ENCODE measurements at places on chromosomes 7 and 10.

- DNase-seq, result no peak
Observed at GRCh38 chr7:11810043-11810625, 21.9 kb downstream of the THSD7A start.

GRCh38 chr7:37775921-37776320 lies 72.5 kb upstream of the NME8 start:
- no peak for DNase-seq

- DNase-seq, result no peak
Observed at GRCh38 chr7:102049765-102050164, 232.3 kb downstream of the CUX1 start.

GRCh38 chr7:41809116-41809515 lies 106.2 kb upstream of the INHBA start:
- DNase-seq, result no peak

DNA sequence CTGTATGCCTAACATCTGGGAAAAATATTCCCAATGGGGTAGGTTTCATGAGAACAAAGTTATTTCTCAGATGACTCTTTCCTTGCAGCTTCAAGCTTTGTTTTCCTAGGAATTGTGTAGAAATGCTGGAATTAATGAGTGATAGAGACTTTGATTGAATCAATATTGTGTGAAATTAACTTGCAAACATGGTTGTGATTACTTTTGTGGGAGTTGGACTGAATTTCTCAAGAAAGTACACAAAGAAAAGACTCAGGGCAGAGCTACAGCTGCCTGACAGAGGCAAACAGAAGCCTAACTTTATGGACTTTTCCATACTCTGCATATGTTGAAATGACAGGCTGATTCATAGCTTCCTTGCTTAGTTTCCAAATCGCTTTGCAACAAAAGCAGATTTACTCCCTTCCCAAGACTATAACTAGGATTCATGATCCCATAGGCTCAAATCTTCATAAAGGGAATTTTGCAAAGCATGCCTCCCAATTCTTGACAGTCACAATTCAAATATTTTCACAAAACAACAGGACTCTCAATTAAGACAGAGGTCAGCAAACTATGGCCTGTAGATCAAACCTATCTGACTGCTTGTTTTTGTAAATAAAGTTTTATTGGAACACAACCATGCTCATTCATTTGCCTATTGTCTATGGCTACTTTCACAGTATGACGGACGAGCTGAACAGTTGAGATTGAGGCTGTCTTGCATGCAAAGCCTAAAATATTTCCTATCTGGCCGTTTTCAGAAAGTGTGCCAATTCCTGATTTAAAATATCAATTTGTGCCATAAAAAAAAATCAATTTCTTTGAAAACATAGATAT lies 27.6 kb downstream of the NRP1 start:
- no peak for DNase-seq

DNA sequence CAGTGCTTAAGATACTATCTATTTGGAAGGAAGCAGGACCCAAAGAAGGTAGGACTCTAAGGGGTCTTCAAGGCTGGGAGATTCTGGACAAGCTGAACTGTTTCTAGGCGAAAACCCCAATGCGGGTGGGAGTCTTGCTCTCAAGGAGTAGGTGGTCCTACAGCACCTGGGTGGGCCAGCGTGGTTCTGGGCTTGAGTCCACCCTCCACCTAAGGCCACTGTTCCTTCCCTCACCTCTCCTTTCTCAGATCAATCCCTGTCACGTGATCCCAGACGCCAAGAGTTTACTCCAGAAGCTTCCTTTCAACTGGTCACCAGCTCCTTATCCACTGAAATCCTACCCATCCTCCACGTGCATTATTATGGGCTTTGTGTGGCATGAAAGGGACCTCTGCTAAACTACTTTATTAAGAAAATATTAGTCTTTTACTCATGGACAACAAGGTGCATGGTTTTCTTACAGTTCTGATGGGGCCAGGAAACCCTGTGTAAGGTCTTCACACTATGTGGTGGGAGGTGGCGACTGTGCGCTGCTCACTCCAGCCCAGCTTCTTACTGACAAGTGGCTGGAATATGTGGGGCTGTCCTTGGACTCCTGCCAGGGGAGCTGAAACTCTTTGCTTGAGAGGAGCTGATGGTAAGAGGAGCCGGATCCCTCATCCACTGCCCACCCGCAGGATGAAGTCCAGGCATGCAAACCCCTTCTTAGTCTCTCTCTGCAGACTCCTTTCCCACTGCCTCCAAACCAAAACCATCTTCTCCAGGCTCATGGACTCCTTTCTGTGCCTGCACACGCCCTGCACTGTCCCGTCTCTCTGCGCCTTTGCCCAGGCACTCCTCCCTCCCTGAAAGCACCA lies 1.6 kb downstream of the ZNF746 start:
- DNase-seq, result no peak

GRCh38 chr10:47438857-47439474 lies 44.9 kb downstream of the ANXA8 start:
- no peak for DNase-seq

GRCh38 chr10:16835228-16835627 lies 18.0 kb upstream of the RSU1 start:
- no peak for DNase-seq

- no peak for DNase-seq
Observed at GRCh38 chr7:41832941-41833340, 130.1 kb upstream of the INHBA start.

DNA sequence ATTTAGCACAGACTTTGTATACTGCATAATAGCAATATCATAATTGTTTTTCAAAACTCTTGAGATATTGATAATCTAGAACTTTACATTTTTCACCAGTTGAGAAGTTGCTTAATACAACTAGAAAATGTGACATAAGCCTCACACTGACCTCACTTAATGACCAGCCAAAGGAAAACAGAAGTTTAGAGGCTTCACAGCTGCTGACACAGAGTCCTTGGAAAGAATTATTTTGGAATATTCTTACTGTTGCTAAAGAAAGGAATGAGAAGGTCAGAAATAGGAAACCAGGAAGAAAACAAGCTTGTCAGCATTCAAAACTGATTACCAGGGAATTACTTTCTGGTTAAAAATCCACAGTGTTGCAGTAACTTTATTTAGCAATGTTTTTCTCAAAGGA lies 35.5 kb upstream of the WASL start:
- DNase-seq, result no peak

DNA sequence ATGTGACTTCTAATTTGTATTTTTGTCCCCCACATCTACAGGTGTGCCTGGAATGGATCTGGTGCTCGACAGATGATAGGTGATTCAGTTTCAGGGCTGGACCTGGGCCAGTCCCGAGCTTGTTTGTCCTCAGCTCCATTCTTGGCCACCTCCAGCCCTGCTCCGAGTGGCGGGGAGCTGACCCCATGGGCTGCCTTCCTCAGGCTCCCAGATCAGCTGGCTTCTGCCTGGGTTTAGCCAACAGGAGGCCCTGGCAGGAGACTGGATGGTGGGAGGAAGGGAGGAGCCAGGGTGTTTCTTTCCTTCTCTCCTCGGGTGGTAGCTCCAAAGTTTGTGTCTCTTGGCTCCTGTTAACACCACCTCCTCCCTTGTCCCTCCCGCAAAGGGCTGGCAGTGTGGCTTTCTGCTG lies 75.2 kb downstream of the CDH23 start:
- DNase-seq, result no peak

- DNase-seq, result no peak
Observed at GRCh38 chr10:61830072-61830845, 71.2 kb upstream of the ARID5B start.

DNA sequence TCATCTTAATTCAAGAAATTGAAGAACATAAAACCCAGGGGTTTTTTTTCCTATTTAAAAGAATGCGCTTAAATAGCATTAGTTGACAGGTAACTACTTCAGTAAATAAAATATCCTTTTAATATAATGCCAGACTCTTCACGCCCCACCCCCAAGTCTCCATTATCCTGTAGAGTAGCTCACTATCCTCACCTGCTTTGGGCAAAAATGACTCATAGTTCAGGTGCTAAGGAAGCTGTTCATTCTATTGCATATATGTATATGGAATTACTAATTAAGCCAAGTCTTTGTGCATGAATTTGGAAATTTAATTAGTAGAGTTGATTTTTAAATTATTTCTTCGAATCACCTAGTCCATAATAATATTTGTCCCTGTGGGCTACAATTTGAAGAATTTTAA lies 656.8 kb upstream of the ANKRD30A start:
- no peak for DNase-seq

DNA sequence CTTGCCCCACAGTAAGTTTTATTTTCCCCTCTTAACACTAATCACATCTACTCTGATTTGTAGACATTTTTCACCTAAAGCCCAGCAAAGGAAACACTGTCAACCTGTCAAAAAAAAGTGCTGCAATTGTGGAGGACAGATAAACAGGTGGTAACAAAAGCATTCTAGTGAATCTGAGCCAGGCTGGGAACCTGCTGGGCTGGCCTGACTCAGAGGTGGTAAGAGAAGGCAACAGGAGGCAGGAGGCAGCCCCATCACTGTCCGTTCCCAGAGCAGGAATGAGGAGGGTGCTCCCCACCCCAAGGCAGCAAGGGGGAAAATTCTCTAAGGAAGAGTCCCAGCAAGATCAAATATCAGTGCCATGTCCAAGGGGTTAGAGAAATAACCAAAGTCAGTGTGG lies 19.5 kb upstream of the HERPUD2 start:
- DNase-seq, result no peak

DNA sequence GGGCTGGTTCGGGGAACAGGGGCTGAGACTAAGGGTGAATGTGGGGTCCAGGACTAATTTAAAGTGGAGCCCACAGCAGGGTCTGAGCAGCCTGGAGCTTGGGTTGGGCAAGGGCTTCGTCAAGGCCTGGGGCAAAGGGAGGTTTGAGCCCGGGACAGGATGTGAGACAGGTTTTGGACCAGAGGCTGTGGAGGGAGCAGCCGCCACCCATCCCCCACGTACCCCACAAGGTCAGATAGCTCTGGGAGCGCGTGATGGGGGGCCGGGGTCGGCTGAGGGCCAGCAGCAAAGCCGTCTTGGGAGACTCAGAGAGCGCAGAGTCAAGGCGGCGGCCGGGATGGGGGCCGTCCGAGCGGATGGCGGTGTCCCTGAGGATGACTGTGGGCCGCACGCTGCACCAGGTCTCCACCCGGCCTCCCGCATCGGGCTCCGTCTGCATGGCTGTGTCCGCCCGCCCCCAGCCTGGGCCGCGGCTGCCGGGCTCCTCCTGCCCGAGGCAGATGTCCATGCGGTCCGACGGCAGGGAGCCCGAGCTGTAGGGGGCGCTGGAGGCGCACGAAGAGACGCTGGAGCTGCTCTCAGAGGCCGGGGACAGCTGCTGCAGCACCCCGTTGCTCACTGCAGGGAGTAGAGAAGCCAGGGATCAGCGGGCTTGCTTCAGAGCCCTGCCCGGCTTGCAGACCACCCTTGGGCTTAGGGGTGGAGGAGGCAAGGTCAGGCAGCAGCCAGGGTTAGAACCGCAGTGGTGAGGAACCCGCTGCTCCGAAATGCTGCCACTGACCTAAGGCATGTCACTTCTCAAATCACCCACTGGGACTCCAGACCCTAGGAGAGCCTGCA lies 12.1 kb downstream of the PDZD7 start:
- no peak for DNase-seq

DNA sequence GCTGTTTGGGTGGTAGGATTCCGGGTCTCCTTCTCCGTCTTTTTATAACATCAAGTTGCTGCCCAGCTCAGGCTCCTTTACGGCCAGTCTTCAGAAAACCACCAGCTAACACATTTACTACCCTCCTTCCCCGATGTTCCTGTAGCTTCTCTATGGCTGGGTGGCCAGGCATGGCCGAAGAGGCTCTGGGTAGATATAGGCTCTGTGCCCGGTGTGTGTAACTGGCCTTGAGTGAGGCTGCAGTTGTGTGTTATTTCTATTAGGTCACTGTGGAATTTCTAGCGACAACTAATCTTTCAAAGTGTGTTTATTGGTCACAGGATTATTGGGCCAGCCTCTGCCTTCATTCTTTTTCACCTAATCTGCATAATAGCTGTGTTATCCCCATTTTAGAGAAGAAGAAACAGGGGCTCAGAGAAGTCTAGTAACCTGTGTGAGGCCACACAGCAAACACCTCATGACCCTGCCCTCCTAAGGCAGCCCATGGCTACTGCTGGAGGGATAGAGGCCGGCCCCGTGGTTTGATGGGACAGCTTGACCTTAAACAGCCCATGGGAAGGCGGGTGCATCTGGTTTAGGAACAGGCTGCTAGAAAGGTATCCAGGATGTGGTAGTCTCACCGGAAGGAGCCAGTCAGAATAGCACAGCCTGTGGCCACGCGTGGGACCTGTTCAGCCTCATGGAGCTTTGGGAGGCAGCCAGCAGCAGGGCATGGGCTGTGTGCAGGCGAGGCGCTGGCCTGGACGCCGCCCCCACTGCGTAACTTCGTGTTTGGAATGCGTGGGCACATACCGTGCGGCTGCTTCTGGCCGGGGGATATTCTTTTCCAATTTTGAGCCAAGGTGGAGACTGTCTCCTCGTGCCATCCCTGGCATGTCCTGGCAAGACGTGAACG lies 29.7 kb downstream of the HTRA1 start:
- DNase-seq, result no peak

DNA sequence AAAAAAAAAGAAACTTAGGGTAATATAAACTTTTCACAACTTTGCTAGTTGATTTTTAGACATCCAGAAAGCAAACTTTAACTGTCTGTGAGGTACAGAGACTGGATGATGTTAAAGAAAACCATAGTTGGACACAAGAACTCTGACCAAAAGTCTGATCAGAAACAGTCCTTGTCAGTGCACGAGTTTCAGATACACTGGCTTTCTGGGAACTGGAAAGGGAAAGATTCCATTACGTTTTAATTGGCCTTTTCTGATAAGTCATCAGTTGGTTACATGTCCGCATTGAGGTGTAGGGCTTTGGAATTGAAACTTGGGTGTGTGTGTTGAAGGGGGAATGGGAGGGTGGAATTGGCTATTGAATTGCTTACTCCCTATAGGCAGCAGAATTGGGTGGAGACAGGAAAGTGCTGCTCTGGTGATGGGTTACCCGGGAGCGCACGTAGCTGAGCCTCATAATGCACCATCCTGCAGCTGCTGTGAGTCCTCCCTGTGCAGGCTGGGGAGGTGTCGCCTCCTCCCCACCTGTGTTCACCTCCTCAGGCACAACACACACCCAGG lies 59.9 kb downstream of the DAGLB start:
- DNase-seq, result no peak

- DNase-seq, result no peak
Observed at GRCh38 chr7:30594048-30594539, 584 bp upstream of the GARS1 start.

- no peak for DNase-seq
Observed at GRCh38 chr10:100569687-100570481, 34.1 kb downstream of the HIF1AN start.

DNA sequence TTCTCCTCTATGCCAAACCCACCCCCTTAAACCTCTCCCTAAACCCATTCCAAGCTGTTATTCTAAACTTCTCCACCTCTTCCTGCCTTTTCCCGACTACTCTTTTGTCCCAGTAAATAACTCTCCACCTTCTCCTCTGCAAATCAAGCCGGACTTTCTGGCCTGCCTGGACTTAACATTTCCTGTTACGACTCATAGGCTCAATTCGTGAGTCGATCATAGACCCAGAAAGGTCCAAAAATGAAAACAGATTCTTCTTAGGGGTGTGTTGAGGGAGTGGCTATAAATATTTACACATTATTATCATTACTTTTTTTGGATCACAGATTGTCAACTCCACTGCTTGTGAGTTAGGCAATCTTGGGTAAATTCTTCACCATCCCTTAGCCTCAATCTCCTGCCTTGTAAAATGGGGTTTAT lies 59.0 kb upstream of the HABP2 start:
- DNase-seq, result no peak
